Motor neuron (in vitro differentiated cells): ENCODE measurements at places on chromosomes 11 and 22. TPM values are rescaled to one million over a fixed set of nuclear protein-coding genes. Genes with fewer than 3 reads are reported as not detected.

Gene GAS2L1
- total RNA-seq = 4.6 and 5.4 TPM in 2 replicates

Gene DSCAML1
- total RNA-seq = 0.71 and 0.97 TPM in 2 replicates

Gene TMEM121B
- total RNA-seq = 0.35 and 0.41 TPM in 2 replicates

Gene PDE2A
- 6.5 and 7.9 TPM in 2 replicates for total RNA-seq

Gene CECR2
- total RNA-seq = 0.16 and 0.51 TPM in 2 replicates

Gene CCDC81
- total RNA-seq = 0.22 and 0.92 TPM in 2 replicates

Gene TKFC
- 19.5 and 23.5 TPM in 2 replicates for total RNA-seq

Gene TNNI2
- total RNA-seq = not detected in 2 replicates

Gene SLC25A45
- total RNA-seq = 0.32 and 0.67 TPM in 2 replicates

Gene ANO5
- 12.5 and 13.4 TPM in 2 replicates for total RNA-seq

Gene ARAP1
- total RNA-seq = 58.6 and 64.6 TPM in 2 replicates

Gene CDC42BPG
- 0.32 and 0.92 TPM in 2 replicates for total RNA-seq

Gene OMP
- total RNA-seq = 0.59 TPM in 1 of 2 replicates, not detected in the other

Gene OR52E1
- not detected in 2 replicates for total RNA-seq

Gene OR51B4
- 0.31 TPM in 1 of 2 replicates, not detected in the other for total RNA-seq

Gene ARHGAP8
- total RNA-seq = 3.6 and 4.6 TPM in 2 replicates

Gene BLID
- total RNA-seq = 2.0 and 5.8 TPM in 2 replicates

Gene TEX54
- 1.7 and 4.9 TPM in 2 replicates for total RNA-seq

Gene MAJIN
- 1.0 TPM in 1 of 2 replicates, not detected in the other for total RNA-seq

Gene ZNF280B
- 2.0 and 2.1 TPM in 2 replicates for total RNA-seq

Gene OR51B2
- 0.23 and 0.26 TPM in 2 replicates for total RNA-seq

Gene PATE4
- 0.95 and 1.2 TPM in 2 replicates for total RNA-seq

Gene F2
- not detected in 2 replicates for total RNA-seq

Gene OR5A1
- total RNA-seq = 0.13 TPM in 1 of 2 replicates, not detected in the other
